Stimulated activated memory B cell treated with anti-CD40 and anti-IgM and Interleukin-4, amounts not matched to agents 10 μg/mL and 1 μg/mL and 100 μg/mL, for 72 hours (primary cell): ENCODE measurements at places on chromosomes 3 and 15.

- ATAC-seq, result no peak
Observed at GRCh38 chr3:105284876-105285275, 81.8 kb upstream of the ALCAM start.

GRCh38 chr15:79380755-79381497, 51.2 kb upstream of the MINAR1 start:
- peak; percentile 84 for ATAC-seq

GRCh38 chr15:89009080-89009479, 79.2 kb upstream of the ABHD2 start:
- ATAC-seq, result no peak

GRCh38 chr3:37025561-37026335, 32.4 kb downstream of the MLH1 start:
- no peak for ATAC-seq
